ENCODE measurements at places on chromosomes 5 and 9.
A peak's percentile ranks its signal among the peaks of the same experiment; 100 is the strongest.

DNA sequence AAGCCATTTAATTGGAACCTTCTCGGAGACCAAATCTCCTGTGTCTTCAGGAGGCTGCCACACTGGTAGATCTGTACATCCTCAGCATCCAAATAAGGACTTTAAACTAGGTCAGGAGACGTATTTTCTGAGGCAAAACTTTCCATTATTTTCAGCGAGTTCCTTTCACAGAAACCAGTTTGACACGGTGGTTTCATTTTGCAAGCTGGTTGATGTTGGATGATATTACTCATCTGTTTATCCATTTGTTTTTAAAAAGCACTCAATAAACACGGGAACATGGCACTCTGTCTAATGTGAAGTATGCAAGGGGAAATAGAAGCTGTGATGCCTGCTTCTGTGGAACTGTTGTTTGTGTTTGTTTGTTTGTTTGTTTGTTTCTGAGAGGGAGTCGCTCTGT, 199.6 kb downstream of the ERCC6L2 start:
- no peak for DNase-seq

DNA sequence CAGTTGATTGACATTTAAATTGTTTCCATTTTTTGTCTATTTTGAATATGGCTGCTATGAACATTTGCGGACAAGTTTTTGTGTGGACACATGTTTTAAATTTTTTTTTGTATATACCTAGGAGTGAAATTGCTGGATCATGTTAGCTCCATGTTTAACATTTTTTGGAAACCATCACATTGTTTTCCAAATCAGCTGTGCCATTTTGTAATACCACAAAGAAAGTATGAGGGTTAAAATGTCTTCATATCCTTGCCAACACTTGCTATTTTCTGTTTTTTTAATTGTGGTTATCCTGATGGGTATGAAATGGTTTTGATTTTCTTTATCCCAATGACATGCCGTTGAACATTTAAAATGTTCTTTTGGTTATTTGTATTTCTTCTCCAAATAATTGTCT, 52.1 kb downstream of the CARTPT start:
- DNase-seq: no peak

- peak; percentile 69 for DNase-seq
Measured at GRCh38 chr5:141084487-141084989, 9.9 kb upstream of the PCDHB2 start.

- DNase-seq: no peak
Measured at GRCh38 chr5:103706939-103707682, 144.5 kb upstream of the NUDT12 start.

DNA sequence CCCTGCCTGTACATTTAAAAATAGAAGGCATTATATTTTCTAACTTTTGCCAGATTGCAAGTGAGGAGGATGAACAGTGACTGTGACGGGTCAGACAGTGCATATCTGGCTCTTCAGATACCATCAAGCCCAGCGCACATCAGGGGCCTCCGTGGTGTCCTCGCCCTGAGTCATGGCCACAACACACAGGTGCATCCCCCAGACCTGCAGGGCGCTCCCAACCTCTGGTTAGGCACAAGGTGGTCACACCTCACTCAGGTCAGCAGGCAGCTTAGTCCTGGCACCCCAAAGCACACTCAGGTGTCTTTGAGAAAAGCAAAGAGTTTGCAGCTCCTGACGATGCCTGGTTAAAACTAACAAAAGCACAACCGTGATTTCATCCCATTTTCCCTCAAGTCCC, 28.6 kb downstream of the IRX2 start:
- no peak for DNase-seq

- no peak for DNase-seq
Measured at GRCh38 chr5:88691945-88692868, 190.8 kb downstream of the MEF2C start.

All from ecto neural progenitor cell (in vitro differentiated cells).